SJCRH30 (cell line): ENCODE measurements at places on chromosomes 3 and 15. TPM values are rescaled to one million over a fixed set of nuclear protein-coding genes. Genes with fewer than 3 reads are reported as not detected.

DNA sequence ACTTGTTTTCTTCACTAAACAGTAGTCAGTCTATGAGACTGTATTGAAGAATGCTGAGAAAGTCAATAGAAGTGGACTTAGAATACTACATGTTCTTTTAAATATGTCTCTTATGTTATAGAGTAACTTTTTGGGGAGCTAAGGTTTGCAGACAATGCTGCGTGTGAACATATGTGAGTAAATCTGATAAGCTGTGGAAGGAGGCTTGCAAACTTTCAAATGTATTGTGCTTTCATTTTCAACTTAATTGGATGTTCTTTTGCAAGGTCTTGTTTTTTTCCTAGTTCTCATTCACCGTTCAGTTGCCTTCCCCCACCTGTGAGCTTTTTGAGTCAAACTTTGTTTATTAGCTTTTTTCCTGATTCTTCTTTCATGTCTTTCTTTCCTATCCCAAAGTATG is 176.2 kb downstream of the LPP start:
- H3K36me3 ChIP-seq: no peaks in the 10 kb centered on the region
- no peaks in the 10 kb centered on the region for H3K27me3 ChIP-seq
- no peak for DNase-seq
- no peak overlapping the region for H3K4me3 ChIP-seq

- no peak for DNase-seq
- no peaks in the 10 kb centered on the region; the same call in 1 of the 2 replicates for H3K4me1 ChIP-seq
- H3K36me3 ChIP-seq: no peaks in the 10 kb centered on the region
- no peaks in the 10 kb centered on the region for H3K27me3 ChIP-seq
- H3K27ac ChIP-seq: no peak overlapping the region
- no peak overlapping the region for H3K4me3 ChIP-seq
Measured at GRCh38 chr15:77533578-77534430, 98.9 kb downstream of the LINGO1 start.

The TEX9 gene
- 3.4 and 4.4 TPM in 2 replicates for total RNA-seq

The KCNMB3 gene
- total RNA-seq: 1.3 and 1.6 TPM in 2 replicates

GRCh38 chr3:59440285-59441028 is 390.6 kb upstream of the CFAP20DC start:
- H3K4me3 ChIP-seq: no peak overlapping the region
- DNase-seq: no peak
- no peaks in the 10 kb centered on the region for H3K27me3 ChIP-seq
